ENCODE measurements at places on chromosomes 1 and 21. TPM values are rescaled to one million over a fixed set of nuclear protein-coding genes. Genes with fewer than 3 reads are reported as not detected.

The TNNI3K gene
- total RNA-seq = 1.4 TPM

The GCSAML gene
- 4.6 TPM for total RNA-seq

The RBP7 gene
- 404 TPM for total RNA-seq

The ADAMTS4 gene
- 38.5 TPM for total RNA-seq

The TCP10L gene
- total RNA-seq = 0.38 TPM

The PLD5 gene
- total RNA-seq = 0.36 TPM

The ERI3 gene
- 30.1 TPM for total RNA-seq

The AMY1B gene
- not detected for total RNA-seq

The FCRLB gene
- 0.95 TPM for total RNA-seq

The S100A9 gene
- 436 TPM for total RNA-seq

The TMEM125 gene
- total RNA-seq = not detected

The NBPF4 gene
- total RNA-seq = not detected

The ASPM gene
- 0.25 TPM for total RNA-seq

The PATJ gene
- total RNA-seq = 31.4 TPM

The DENND2C gene
- 1.9 TPM for total RNA-seq

The CEP170 gene
- 41.6 TPM for total RNA-seq
